ENCODE measurements at places on chromosomes 12 and 14.

GRCh38 chr14:95891742-95892141 is 15.1 kb downstream of the TUNAR start:
- DNase-seq: no peak

DNA sequence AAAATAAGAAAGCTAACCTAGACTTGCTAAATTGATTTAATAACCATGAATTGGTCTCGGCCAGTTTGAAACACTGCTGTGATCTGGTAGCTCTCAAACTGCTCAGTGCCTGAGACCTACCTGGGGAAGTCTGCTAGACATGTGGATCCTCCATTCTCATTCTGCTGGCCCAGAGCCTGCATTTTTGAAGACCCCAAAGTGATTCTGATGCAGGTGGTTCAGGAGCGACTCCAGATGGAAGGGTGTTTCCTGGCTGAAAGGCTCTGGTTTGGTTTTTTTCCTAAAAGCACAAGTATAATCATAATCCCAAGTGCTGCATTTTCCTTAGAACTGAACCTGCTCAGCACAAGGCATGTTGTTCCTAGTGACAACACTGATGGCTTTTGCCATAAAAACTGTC is 159.5 kb downstream of the ZNF664 start:
- DNase-seq: no peak

DNA sequence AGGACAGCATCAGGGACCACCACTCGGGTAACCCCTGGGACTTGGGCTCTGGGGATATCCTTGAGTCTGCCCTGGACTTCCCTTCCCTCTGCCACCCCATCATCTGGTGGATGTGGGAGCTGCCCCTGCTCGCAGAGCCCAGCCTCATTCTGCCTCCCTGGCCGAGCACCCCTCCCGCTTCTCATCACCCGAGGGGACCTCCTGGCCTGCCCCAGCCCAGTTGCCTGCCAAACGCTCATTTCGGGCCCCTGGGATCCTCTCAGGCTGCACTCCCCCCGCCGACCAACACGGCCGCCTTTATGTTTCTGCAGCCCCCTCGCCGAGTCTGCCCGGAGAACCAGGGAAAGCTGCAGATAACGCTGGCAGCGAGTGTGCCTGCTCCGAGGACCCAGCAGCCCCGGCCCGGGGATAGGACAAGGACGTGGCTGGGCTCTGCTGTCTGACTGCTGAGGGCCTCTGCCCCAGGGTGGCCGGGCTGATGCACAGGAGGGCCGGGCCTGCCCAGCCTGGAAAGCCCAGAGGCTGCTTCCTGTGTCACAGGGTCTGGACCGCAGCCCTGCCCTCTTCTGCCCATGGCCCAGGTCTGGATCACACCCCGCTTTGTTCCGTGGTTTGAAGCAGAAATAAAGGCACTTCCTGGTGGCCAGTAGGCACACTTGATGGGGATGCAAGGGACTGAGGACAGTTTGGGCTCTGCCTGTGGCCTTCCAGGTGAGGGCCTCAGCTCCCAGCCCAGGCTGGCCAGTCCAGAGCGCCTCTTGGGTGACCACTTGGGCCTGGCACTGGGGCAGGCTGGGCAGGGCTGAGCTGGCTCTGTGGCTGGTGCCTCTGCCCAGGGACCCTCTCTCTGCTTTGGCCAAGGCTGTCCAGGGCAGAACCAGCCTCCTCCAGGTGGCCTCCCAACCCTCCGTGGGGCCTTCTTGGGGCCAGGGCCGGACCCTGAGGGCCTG is 4.9 kb upstream of the EXOC3L4 start:
- no peak for DNase-seq

GRCh38 chr12:83016218-83016835 is 329.6 kb downstream of the TMTC2 start:
- DNase-seq: no peak

- no peak for DNase-seq
Observed at GRCh38 chr12:12098691-12099015, 27.9 kb downstream of the BCL2L14 start.

DNA sequence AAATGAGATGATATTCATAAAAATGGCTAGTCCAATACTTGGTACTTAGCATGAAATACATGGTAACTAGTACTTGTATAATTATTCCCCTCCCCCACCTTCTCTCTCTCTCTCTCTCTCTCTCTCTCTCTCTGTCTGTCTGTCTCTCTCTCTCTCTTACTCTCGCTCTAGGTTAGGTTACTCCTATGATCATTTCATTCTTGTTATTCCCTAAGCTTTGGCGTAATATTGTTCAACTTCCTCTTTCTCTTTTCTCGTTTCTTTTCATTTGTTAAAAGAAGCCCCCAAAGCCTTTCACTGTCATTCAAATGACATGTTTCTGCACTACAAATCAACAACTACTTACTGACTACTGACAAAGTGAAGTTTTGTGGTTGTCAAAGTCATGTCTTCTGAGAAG is 89.8 kb downstream of the GRIP1 start:
- DNase-seq: no peak

GRCh38 chr12:96134200-96134599 is 60.0 kb upstream of the ELK3 start:
- DNase-seq: no peak

- no peak for DNase-seq
Observed at GRCh38 chr12:41151793-41152192, 36.3 kb upstream of the PDZRN4 start.

- no peak for DNase-seq
Observed at GRCh38 chr12:114406316-114406983, 506 bp upstream of the TBX5 start.

GRCh38 chr14:85276979-85277228 is 253.0 kb upstream of the FLRT2 start:
- DNase-seq: no peak

GRCh38 chr12:121976950-121977349 is 44.7 kb upstream of the BCL7A start:
- DNase-seq: no peak
